ENCODE measurements at places on chromosomes 7 and 10. TPM values are rescaled to one million over a fixed set of nuclear protein-coding genes. Genes with fewer than 3 reads are reported as not detected.

- no peak for DNase-seq
These were observed 144.2 kb upstream of the RNF32 start for GRCh38 chr7:156496363-156496769.

DNA sequence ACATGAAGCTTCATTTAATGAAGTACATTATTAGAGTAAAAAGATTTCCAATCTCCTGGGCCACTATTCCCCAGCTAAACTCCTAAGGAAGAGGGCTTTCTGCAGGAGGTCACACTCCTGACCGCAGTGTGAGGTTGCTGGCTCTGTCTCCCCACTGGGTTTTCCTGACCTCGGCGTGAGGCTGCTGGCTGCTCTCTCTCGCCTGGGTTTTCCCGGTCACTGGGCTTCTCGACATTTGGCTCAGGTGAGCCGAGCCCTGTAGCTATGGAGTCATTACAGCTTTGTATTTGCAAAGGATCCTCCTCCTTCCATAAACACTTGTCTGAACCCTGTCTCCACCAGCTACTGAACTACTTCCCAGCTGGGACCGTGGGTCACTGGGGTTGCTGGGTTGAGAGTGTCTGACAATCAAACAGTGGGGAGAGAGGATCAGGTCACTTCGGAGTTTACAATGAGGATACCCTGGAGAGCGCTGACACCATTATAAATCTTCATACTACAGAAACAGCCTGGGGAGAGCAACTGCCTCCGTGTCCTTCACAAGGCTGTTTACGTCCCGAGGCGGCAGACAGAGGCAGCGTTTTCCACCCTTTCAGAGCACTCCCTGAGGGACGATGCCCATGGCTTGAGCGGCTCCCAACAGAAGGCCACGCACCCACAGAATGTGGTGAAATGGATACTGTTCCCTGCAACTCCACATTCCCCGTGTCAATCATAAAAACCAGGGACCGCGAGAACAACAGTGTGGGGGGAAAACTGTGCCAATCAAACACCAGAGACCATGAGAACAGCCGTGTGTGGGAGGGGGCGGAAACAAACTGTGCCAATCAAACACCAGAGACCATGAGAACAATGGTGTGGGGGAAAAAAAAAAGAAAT is 226.2 kb downstream of the ZMYND11 start:
- DNase-seq = no peak

DNA sequence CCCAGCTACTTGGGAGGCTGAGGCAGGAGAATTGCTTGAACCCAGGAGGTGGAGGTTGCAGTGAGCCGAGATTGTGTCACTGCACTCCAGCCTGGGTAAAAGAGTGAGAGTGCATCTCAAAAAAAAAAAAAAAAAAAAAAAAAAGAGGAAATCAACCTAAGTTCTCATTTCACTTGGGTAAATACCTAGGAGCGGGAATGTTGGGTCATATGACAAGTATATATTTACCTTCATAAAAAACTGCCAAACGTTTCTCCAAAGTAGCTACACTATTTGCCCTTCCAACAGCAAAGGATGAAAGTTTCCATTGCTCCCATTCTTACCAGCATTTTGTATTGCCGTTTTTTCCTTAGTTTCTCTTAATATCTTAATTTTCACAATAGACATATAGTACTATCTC is 9.8 kb downstream of the P4HA1 start:
- DNase-seq = no peak

Gene NKX6-2
- not detected for total RNA-seq

GRCh38 chr7:116030651-116031276 is at the start of gene TFEC:
TFEC (minus strand) TSS chr7:116030763; CDS start chr7:115984441, 46,322 bp downstream.
- DNase-seq = no peak

Data from kidney epithelial cell (primary cell).